ENCODE measurements at places on chromosomes 6 and 20.
A peak's percentile ranks its signal among the peaks of the same experiment; 100 is the strongest.

GRCh38 chr6:166739117-166739975 lies 112.3 kb upstream of the RPS6KA2 start:
- no peak for DNase-seq

GRCh38 chr6:63734923-63735322 lies 99.3 kb downstream of the PHF3 start:
- DNase-seq, result no peak

- DNase-seq, result no peak
These were observed 173.1 kb downstream of the ZMYND8 start for GRCh38 chr20:47183367-47183766.

DNA sequence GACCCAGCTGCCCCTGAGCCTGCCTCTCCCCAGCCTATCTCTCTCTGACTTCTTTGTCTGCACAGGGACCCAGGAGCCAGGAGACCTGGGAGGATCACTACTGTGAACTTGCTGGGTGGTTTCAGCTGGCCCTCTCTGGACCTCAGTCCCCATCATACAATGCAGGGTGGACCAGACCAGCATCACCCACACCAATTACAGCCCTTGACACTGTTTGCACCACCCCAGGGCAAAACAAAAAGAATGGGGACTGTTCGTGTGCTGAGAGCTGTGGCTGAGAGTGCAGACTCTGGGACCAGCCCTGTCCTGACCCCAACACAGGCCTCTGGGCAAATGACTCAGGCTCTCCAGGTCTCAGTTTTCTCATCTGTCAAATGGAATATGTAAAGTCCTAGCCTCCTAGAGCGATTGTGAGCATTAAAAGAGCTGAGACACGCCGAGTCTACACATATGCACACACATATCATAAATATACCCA lies 25.4 kb downstream of the PTGIS start:
- DNase-seq, result no peak

DNA sequence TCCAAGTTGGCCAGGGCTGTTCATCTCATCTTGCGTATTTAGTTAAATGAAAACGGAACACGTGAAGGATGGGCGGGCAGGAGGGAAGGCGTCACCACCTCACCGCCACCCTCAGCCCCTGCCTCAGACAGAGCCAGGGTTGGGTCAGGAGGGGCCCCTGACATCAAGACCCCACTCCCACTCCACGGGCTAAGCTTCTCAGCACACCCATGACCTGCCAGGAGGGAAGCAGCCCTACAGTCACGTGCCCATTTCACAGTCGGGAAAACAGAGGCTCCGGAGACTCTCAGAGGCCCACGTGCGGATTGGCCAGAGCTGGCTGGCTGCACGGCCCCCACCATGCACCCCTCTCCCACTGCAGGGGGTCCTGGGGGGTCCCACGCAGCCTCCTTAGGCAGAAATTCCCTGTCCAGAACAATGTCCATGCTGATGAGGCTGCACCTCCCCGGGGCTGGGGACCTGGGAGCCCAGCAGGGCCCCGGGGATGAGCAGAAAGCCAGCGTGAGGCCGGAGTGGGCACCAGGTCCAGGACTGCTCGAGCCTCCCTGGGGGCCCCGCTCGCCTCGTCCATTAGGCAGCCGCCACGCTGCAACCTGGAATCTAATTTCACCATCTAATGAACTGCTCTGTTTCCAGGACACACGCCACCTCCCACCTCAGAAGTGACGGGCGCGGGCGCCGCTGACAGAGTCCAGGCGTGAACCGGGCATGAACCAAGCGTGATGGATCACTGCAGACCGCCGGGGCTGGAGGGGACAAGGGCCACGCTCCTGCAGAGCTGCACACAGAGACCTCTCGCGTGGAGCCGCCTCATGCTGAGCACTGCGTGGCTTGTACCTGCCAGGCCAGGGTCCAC lies 15.8 kb downstream of the KCNQ2 start:
- DNase-seq, result no peak

- no peak for DNase-seq
These were observed 185.1 kb downstream of the CLIC5 start for GRCh38 chr6:45830441-45831139.

GRCh38 chr6:30150671-30151395 lies 10.2 kb downstream of the TRIM10 start:
- no peak for DNase-seq

DNA sequence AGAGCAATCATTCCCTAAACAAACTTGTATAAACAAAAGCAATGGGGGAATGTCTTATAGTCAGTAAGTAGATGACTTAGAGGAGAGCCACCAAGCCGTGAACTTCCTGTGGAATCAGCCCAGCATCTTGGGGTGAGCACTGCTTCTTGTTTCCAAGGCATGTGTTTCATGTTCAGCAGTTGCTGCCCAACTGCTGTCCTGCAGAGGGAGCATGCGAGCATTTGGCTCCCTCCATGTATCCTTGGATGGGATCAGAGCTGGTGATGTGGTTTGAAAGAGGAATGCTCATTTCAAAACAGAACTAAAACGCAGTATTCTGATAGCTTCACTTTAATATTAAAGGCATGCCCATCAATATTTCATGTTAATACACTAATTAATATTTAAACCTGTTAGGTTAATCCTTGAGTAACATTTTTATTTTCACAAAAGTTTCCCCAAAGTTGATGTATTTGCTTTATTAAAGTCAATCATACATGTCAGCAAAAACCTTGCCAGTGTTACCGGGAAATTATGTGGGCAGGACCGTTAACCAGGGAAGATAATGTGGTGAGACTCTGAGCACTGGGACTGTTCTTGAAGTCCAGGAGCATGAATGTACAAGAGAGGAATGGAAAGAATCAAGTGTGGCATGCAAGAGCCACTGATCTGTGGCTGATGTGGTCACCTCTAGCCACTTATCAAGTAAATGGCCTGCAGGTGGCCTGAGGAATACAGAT lies 172.1 kb upstream of the GGTLC1 start:
- peak; percentile 24 for DNase-seq

DNA sequence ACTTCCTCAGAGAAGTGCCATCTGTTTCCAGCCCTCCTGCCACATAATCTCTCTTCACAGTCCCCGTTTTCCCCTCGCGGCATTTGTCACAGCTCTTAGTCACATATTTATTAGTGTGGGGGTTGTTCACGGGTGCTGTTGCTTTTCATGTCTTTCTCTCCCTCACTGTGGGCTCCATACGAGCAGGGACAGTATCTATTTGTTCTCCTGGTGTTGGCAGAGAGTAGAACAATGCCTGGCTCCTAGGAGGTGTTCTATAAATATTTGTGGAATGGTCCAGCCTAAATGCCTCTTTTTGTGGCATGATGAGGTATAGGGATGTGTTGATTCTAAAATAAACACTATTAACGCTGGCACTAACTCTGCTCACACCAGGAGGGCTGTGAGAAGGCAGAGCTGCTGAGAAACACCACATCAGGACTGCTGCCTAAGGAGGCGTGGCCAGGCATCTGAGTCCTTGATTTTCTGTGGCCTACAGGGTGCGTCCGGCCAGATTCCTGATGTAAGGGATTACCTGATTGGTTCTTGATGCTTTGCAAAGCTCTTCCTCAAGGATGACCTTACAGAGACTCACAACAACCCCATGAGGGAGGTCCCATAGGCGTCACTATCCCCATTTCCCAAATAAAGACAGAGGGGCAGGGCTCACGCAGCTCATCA lies 219.8 kb upstream of the ARID1B start:
- no peak for DNase-seq

GRCh38 chr20:58084566-58084965 lies 143.9 kb downstream of the ANKRD60 start:
- DNase-seq, result no peak

- no peak for DNase-seq
These were observed 24.6 kb downstream of the KDM1B start for GRCh38 chr6:18179770-18180356.

DNA sequence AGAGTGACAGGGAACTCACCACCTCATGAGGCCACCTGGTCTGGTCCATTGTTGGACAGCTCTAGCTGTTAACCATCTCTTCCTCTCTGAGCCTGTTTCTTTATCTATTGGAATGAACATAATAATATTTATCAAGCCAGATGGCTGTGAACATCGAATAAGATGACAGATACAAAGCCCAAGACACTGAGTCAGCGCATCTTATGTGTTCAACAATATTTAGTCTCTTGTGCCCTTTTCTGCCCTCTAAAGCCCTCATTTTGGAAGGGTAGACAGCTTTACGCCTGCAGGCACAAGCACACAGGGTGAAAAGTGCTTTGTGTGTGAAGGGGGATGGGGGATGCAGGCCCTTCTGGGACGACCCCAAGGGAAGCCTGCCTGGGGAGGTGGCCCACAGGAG lies 164.0 kb downstream of the GRM4 start:
- no peak for DNase-seq

DNA sequence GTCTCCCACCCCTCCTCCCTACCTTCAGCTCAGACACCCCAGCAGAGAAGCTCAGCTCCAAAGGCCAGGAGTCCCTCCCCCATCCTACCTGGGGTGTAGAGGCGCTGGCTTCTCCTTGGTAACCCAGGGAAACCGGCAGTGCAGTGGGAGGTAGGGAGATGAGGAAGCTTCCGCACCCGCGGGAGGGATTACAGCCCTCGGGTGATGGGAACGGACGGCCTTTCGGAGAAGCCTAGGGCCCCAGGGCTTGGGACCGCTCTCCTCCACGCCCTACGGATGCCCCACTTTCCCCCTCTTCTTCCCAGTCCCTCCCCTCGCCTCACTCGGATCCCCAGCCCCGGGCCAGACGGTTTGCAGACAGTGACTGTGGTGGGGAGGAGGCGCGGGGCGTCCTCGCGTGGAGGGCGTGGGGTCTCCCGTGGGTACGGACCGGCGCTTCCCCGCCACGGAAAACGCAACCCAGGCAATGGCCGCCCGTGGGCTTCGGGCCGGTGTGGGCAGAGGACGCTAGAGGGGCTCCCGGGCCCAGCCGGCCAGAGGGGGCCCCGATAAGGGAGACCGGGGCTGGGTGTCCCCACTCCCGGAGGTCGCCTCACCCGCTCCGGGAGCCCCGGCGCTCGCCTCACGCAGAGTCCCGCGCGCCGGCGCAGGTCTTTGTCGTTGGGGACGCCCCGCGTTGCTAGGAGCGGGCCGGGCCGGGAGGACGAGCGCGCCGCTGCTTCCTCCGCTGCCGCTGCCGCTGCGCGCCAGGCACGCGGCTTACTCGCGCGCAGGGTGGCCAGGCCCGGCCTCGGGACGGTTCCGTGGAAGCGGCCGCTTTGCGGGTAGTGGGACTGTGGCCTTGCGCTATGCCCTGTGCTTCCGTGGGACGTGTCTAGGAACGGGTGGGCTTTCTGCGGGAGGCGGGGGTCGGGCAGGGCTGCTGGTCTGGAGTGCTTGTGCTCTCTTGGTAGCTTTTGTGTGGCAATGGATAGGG lies 15.8 kb downstream of the AARS2 start:
- no peak for DNase-seq

DNA sequence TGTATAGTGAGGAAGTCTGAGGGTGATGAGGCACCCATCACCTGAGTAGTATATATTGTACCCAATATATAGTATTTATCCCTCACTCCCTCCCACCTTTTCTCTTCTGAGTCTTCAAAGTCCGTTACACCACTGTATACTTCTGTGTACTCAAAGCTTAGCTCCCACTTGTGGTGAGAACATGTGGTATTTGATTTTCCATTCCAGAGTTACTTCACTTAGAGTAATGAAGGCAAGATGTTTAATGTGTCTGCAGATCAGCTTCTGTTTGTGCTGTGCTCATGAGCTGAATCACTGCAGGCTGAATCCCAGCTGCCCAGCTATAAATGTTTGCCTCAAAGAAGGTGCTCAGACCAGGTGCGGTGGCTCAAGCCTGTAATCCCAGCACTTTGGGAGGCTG lies 139.3 kb upstream of the FOXA2 start:
- DNase-seq, result peak; percentile 7

DNA sequence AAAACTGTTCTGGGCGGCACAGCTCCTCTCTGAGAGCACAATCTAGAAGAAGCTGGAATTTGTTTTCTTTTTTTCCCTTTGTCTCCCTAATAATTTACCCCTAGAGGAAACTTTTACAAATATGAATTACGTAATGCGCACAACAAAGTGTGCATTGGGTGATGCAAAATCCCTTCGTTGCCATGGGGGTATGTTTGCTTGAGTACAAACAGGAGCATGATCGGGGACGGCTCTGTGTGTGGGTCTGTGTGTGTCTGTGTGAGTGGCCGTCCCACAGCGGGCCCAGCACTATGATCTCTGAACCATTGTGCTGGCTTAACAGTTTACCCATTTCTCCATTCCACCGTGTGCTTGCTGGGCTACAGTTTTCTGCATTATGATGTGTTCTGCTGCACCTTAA lies 278.2 kb downstream of the CDC5L start:
- DNase-seq, result no peak

GRCh38 chr6:55866128-55866527 lies 9.3 kb downstream of the BMP5 start:
- no peak for DNase-seq

DNA sequence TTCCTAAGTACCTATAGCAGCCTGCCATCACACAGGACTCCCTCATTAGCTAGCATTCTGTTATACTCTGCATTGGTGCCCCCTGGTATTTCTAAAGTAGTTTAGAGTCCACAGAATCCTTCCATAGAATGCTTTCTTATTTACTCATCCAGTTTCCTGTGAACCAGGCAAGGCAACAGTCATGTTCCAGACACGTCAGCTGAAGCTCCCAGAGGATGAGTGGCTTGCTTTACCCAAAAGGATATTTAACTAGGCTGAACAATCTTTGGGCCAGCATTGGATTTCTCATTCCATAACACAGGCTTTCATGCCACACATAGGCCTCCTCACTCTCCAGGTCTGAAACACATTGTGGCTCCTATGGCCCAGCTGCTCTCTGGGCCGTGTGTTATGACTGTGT lies 203.8 kb upstream of the MAP3K7 start:
- DNase-seq, result no peak

- DNase-seq, result no peak
These were observed 180.1 kb upstream of the RNF24 start for GRCh38 chr20:4195499-4195898.

DNA sequence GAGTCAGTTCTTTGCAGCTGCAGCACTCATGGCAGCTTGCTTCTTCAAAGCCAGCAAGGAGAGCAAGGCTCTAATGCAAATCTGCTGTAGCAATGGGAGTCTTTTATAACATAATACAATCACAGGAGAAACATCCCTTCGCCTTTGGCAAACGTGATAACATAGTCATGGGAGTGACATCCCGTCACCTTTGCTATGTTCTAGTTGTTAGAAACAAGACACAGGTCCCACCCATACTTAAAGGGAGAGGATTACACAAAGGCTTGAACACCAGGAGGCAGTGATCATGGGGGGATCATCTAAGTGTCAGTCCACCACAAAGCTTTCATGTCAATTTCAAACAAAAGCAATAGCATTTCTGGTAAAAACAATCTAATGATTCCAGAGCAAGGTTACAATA lies 40.1 kb upstream of the PHACTR2 start:
- DNase-seq, result no peak

GRCh38 chr20:58640446-58640845 lies 10.6 kb upstream of the STX16 start:
- DNase-seq, result no peak

- DNase-seq, result no peak
These were observed 178.4 kb upstream of the EYA4 start for GRCh38 chr6:133062696-133063306.

DNA sequence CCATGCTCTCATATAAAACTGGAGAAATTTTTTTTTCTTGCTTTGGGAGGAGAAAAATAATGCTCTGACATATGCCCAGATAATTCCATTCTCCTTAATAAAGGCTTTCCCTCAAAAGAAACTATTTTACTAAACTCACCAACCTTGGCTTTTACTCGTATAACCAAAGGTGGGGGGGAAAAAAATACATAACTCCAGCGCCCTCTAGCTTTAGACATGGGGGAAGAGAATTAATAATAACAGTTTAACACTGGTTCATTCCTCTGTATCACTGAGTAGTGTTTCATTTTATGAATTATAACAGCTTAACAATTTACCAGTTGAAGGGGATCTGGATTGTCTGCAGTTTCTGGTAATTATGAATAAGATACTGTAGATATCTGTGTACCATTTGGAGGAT lies 1226.1 kb downstream of the GRIK2 start:
- DNase-seq, result peak; percentile 7

GRCh38 chr6:24504287-24504648 lies 9.5 kb downstream of the ALDH5A1 start:
- no peak for DNase-seq
